Stimulated activated CD8-positive, alpha-beta memory T cell treated with anti-CD3 and anti-CD28 coated beads, Interleukin-7, amount 100 ng/mL, for 1 hour (primary cell): ENCODE measurements at places on chromosomes 1 and 21.

DNA sequence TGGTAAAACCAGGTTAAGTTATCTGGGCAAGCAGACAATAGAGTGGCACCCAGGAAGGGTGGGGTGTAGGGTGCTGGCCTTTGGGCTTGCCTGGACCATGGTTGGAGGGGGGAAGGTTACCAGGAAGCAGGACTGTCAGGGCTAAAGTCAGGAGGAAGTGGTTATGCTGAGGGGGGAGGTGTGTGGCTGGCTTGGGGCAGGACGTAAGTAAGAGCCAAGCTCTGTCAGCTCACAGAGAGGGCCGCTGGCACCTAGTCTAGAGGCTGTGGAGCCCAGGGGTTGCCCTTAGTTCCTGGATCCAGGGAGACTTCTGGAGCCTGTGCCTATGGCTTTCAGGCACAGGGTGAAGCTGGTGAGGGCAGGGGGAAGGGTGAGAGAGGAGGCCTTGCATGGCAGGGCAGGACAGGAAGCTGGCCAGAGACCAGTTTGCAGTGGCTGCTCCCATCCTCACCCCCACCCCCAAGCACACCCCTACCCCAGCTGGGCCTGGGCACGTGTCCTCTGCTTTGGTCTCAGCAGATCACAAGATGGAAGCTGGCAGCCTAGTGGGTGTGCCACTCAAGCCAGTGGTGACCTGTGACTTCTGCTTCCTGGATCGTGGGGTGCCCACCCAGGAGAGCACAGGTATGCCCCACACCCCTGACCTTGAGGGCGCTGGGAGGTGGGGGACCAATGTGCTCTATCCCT, 20.5 kb upstream of the SMYD3 start:
- no peak for DNase-seq

- DNase-seq, result no peak
These were observed at the start of gene PDE4B for GRCh38 chr1:65792669-65793358. Gene PDE4B (plus strand): TSS chr1:65792895.

DNA sequence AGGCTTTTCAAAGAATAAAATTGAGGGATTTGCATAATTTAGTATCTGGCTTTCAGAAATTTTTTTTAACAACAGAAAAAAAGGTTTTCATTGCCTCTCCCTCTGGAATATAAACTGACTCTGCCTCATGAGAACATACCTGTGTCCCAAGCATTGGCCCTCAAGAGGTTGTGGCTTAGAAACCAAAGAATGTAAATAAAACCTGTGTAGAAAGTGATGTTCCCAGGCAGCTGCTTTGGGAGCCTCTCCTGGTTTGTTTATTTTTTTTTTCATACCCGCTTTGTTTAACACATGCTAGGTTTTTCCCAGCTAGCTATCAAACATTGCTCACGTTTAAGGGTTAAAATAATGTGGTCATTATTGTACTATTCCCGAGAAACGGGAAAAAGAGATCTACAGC, 40.5 kb upstream of the IFNAR2 start:
- no peak for DNase-seq

GRCh38 chr1:222582099-222582774, 7.5 kb downstream of the TAF1A start:
- no peak for DNase-seq

DNA sequence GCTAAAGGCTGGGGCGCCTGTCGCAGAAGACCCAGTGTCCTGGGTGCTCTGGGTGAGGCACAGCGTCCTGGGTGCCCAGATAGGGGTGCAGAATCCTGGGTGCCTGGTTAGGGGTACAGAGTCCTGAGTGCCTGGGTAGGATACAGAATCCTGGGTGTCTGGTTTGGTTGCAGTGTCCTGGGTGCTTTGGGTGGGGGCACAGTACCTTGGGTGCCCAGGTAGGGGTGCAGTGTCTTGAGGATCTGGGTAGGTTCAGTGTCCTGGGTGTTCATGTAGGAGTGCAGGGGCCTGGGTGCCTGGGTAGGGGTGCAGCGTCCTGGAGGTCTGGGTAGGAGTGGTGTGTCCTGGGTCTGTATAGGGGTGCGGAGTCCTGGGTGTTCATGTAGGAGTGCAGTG, 178.7 kb downstream of the CAMTA1 start:
- DNase-seq, result no peak

DNA sequence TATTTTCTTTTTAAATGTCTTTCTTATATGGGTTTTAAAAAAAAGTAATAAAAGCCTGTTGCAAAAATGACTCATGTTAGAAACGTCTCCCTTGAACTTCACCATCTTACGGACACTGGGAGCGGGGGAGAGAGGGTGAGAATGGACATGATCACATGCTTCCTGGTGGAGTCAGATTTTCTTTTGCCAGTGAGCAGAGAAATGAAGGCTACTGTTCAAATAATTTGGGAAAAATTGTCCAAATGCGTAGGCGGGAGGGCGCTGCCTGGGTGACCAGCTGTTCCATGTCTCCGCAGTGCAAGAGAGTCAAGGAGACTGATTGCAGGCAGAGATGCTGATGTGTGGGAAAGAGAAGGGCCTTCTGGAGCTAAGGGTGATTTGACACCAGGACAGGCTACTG, 23.1 kb downstream of the EIF2D start:
- DNase-seq, result no peak

DNA sequence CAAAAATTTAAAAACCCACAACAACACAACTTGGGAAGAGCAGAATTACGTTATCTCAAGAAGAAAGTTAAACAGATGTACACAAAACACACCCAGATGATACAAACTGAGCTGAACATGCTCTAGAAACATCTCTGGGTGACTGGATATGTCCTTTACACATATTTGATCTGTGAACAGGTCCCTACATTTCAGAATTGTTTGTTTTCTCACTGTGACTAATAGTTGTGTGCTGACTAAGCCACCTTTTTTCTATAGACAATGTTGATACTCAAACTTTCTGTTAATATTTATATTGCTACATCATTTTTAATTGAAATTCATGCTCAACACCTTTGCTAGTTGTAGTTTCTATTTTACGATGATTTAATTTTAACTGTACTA, 1.0 kb upstream of the F11R start:
- no peak for DNase-seq
